Stimulated activated CD8-positive, alpha-beta memory T cell treated with anti-CD3 and anti-CD28 coated beads, Interleukin-4, amount 100 ng/mL, for 1 hour (primary cell): ENCODE measurements at places on chromosomes 7 and 10.

DNA sequence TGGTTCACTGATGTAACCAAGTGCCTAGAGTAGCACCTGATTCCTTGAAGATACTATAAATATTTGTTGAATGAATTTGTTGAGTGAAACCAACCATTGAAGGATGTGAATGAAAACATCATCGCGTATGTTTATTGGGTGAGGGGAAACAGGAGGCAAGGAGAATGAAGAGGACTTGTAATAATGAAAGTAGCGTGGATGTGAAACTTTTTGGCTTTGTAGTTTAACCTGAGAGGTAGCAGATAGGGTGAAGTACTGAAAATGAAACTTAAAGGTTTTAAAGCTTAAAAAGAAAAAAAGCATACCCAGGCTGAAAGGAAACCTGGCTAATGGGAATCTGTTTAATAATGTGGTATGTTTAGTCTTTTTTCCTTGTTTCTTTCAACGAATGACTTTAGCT lies 5.2 kb downstream of the CCNY start:
- no peak for DNase-seq

DNA sequence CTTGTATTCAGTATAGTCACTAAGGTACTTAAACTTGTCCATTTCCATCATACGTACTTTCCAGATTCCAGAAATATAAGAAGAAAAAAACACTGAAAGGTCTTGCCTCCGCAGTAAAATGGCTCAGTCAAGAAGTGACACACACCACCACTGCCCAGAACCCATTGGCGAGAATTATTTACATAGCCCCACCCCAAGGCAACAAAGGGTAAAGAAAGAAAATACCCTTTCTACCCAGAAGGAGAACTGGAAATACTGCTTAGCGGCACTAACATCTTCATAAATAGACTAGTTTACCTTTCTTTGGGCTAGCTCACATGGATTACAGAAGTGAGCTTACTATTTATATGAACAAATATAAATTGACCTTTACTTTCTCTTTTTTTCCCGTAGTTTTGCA lies 194.0 kb downstream of the PPP1R9A start:
- DNase-seq: no peak

GRCh38 chr7:134781171-134781570 lies 1.7 kb downstream of the CALD1 start:
- no peak for DNase-seq

DNA sequence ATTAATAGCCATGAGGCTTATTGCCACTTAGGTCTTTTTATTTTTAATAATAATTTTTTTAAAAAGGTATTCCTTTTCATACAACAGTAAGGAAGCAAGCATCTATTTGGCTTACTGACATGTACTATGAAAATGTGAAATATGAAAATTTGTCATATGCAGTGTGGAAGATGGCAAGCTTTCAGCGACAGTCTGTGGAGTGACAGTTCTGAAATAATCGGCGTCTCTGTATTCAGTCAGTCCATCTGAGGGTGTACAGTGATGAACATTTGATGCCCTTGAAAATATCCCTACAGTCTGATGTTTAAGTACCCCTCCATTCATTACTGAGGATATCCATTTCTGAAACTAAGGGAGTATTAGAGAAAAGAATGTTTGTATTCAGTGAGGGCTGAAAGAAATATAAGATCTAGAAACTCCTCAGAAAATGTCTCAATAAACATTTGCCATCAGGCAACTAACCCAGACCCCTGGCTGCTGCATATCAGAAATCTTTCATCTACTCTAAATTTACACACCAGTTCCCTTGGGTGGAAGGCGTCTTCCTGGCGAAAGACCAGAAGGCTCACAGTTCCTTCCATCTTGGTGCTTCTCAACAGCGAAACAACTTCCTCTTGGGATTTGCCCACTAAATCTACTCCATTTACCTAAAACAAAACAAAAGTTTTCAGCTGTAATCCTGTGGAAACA lies 440.6 kb downstream of the PARD3 start:
- no peak for DNase-seq

- no peak for DNase-seq
Measured at GRCh38 chr10:71780156-71780555, 6.8 kb upstream of the VSIR start.

DNA sequence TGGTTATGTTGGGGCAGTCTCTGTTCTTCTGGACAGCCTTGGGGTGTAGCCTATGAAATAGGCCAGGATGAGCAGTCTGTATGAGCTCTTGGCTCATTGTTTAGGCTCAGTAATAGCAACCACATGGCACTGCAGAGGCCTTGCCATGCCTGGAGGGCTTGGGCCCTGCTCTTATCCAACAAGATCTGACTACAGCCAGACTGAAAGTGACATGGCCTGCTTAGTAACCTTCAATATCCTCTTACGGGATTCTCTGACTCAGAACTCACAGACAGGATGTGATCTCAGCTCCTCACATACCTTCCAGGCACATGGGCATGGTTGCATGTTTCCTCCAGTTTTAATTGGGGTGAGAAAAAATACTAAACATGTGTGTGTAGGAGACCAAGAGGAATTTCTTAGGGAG lies 289.3 kb downstream of the PTEN start:
- DNase-seq: no peak

DNA sequence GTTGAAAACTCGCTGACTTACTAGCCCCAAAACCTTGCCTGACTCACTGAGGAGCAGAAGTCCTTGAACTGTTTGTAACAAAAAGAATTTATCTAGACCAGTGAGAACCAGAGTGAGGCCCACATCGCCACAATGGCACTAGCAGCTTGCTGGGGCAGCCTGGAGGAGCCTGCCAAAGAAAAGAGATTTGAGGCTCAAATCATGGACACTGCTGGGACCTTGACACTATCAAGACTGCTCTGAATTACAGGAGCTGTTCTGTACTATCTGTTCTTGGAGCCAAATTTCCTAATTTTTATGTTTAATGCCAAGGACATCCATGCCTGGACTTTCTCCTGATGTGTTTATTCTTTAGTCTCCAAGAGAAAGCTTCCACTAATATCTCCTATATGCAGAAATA lies 82.0 kb upstream of the JCAD start:
- no peak for DNase-seq

GRCh38 chr7:2388637-2388954 lies 14.8 kb upstream of the CHST12 start:
- DNase-seq: no peak

GRCh38 chr7:88686468-88687229 lies 72.9 kb upstream of the ZNF804B start:
- no peak for DNase-seq

- no peak for DNase-seq
Measured at GRCh38 chr10:29947701-29948060, 111.7 kb downstream of the JCAD start.

- DNase-seq: no peak
Measured at GRCh38 chr10:58778966-58779365, 266.3 kb downstream of the BICC1 start.

DNA sequence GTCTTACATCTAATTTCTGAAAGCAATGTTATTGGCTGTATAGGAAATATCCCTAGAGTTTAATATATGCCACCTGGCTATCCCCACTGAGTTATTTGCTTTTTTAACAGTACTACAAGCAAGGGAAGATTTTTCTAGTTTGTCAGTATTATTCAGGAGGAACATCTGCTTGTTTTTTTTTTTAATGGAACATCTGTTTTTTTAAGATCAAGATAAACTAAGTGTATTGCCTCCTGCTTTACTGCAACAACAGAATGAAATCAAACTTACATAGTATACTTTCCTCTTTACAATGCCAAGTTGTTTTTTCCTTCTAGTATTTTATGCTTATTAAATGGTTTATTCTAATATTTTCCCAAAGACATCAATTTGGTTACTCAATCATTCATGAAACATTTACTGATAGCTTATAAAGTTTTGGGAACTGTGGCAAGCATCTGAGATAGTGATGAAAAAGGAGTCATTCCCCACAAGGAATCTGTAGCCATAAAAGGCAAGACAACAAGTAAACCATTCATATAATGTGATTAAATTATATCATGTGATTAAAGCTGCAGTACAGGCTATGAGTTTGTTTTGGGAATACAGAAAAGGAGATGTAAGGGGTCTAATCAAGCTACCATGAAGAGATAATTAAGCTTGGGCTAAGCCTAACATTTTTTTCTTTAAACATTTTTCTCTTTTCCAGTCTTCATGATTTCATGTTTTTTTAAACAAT lies 17.4 kb downstream of the MTPN start:
- no peak for DNase-seq

DNA sequence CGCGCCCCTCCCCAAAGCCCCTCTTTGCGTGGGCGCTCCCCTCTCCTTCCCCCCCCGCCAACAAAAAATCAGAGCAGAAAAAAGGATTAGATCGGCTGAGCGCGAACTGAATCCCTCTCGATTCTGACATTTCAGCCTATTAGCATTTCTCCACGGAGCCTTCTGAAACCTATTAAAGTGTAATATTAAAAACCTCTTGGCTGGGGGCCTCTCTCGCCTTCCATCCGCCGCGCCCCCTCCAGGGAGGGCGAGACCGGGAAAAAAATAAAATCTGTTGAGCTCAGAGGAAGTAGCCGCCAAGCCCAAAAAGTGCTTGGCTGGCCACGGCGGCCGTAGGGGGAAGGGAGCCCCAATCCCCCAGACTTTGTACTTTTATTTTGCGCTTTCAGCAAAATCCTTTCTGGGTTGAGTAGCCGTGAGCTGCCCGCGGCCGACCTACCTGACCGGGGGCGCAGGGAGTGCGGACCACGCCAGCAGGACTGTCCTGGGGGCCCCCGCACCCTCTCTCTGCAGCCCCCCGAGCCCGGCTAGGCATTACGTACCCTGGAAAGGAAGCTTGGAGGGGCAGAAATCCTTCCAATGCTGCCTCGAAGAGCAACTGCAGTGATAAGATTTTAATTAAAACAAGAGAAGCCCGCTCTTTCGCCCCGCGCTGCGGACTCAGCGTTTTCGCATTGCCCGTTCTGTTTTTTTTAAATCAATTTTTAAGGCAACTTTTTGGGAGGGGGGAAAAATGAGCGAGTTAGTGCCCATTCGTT lies 1.3 kb upstream of the TNRC18 start:
- DNase-seq: no peak

DNA sequence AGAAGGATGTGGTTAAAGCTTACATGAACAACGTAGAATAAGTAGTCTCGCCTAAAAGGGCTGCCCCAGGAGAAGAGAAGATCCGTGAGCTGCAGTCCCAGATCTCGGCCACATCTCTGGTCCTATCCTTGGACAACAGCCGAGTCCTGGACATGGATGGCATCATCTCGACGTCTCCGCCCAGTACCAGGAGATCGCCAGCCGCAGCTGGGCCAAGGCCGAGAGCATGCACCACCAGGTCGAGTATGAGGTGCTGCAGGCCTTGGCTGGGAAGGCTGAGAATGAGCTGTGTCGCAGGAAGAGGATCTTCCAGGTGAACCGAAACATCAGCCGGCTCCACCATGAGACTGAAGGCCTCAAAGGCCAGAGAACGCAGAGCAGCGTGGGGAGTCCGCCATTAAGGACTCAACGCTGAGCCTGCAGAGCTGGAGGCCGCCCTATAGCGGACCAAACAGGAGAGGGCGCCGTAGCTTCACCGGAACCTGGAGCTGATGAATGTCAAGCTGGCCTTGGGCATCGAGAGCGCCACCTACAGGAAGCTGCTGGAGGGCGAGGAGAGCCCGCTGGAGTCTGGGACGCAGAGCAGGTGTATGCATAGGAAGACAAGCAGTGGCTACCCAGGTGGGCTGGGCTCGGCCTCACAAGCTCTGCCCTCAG lies 22.2 kb downstream of the LIPK start:
- no peak for DNase-seq

GRCh38 chr7:138429577-138430250 lies 30.3 kb upstream of the TRIM24 start:
- no peak for DNase-seq

DNA sequence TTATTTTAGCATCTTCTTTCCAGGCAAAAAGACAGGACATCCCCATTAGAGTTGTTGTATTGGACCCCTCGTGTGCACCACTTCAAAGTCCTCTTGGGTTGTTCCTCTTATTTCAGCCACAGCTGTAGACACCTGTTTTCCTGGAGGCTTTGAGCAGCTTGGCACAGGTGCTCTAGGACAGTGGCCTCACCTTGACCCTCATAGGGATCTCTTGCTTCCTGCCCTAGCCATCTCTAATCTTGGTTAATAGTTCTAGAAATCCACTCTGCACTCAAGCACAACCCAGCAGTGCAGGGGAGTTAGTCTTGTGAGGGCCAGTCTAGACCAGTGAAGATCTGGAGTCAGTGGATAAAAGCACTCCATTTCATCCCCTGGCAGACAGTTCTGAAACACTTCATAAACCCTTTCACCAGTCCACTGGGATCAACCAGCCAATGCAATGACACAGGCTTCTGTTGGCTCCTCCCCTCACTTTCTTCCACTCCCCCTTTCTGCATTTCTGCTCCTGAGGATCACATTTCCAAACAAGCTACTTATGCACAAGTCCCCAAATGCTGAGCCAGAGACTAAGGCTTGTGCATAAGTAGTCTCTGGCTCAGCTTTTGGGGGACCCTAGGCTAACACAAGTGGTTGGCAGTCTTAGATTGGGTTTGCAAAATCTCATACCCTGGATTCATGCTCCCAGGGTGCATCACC lies 131.5 kb upstream of the LAMB4 start:
- no peak for DNase-seq

- DNase-seq: no peak
Measured at GRCh38 chr10:26612151-26612915, 85.2 kb upstream of the PDSS1 start.

- DNase-seq: no peak
Measured at GRCh38 chr10:42149722-42150427, 488.5 kb downstream of the ZNF33B start.

DNA sequence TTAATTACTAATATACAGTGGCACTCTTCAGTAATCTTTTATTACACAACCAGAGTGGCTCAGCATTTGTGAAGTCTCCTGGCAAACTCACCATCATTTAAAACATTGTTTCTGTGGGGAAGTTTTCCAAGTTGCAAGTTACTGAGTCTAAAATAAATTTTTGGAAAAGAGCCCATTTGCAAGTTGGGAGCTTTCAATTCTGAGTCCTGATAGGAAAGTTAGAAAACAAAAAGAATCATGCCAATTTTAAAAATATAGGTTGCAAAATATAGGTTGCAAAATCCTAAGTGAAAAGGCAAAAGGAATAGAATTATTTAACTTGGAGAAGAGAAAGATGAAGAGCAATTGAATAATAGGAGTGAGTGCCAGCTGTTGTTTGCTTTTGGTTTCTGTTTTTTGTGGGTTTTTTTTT lies 378.8 kb upstream of the C7orf33 start:
- no peak for DNase-seq

- no peak for DNase-seq
Measured at GRCh38 chr10:92242910-92243671, 47.8 kb downstream of the CPEB3 start.

- DNase-seq: no peak
Measured at GRCh38 chr10:124150189-124150806, 56.9 kb upstream of the CHST15 start.

- DNase-seq: no peak
Measured at GRCh38 chr7:144676492-144676891, 159.4 kb downstream of the TPK1 start.

DNA sequence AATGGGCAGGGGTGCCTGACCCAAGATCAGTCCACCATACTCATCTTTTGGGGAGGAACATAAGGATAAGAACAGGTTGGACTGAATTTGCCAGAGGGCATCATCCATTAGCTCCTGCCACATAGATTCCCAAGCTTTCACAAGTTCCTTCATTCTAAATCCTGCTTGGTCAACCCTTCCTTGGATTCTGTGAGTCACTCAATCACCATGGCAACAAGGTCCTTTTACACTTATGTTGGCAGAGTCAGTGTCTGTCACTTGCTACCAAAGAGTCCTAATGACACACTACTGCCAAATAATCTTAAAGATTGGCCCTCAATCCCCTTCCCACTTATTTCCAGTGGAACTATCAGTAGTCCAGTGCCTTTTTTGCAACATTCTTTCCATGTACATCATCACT lies 5.0 kb upstream of the LGI1 start:
- DNase-seq: no peak

GRCh38 chr10:20993389-20993788 lies 96.3 kb upstream of the NEBL start:
- no peak for DNase-seq
